Activated CD8-positive, alpha-beta T cell treated with anti-CD3 and anti-CD28 coated beads, Interleukin-2, amount 10 ng/mL, durations not matched to agents 7 days and 5 days (primary cell): ENCODE measurements at places on chromosomes 5 and 9. TPM values are rescaled to one million over a fixed set of nuclear protein-coding genes. Genes with fewer than 3 reads are reported as not detected.
A peak's percentile ranks its signal among the peaks of the same experiment; 100 is the strongest.

DNA sequence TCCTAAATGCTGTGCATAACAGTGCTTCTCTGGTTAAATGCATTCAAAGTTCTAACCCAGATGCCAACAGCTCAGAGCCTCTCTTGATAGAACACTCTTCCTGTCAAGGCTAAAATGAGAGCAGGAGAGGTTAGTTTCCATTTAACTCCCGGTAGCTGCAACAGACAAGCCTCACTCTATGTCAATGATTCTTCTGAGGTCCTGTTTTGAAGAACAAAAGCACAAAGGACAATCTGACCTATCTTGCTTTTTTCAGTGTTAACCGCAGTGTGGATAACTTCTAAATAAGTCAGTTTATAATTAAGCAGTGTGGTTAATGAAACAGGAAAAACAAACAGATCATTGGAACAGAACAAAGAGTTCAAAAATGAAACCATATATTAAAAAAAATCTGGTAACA is 80.7 kb downstream of the ANKRD55 start:
- DNase-seq = peak; percentile 29
- H3K27me3 ChIP-seq = no peaks in the 10 kb centered on the region
- peaks cover 67% of the 10 kb centered on the region for H3K4me1 ChIP-seq
- H3K27ac ChIP-seq = peak overlapping the region; percentile 82
- peak overlapping the region; percentile 49 for H3K4me3 ChIP-seq

DNA sequence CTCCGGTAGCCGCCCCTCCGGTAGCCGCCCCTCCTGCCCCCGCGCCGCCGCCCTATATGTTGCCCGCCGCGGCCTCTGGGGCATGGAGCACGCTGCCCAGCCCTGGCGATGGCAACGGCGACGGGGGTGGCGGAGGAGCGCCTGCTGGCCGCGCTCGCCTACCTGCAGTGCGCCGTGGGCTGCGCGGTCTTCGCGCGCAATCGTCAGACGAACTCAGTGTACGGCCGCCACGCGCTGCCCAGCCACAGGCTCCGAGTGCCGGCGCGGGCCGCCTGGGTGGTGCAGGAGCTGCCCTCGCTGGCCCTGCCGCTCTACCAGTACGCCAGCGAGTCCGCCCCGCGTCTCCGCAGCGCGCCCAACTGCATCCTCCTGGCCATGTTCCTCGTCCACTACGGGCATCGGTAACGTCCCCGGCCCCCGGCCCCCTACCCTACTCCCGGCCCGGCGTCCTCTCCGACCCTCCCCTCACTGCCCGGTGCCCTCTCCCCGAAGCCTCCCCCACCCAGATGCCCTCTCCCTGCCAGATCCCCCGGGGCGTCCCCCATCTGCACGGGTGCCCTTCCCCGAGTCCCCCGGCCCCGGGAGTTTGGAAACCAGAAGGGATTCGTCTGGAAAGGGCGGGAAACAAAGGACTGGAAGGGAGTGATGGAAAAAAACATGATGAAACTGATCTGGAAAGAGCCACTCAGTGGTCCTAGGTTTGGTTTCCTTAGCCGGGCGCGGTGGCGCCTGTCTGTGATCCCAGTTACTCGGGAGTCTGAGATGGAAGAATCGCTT is 417 bp downstream of the SRD5A1 start:
- no peaks in the 10 kb centered on the region for H3K27me3 ChIP-seq
- peaks cover 39% of the 10 kb centered on the region for H3K36me3 ChIP-seq
- peaks cover 44% of the 10 kb centered on the region for H3K4me1 ChIP-seq
- peak overlapping the region; percentile 87 for H3K4me3 ChIP-seq
- H3K27ac ChIP-seq = peak overlapping the region; percentile 99
- DNase-seq = no peak

GRCh38 chr9:133869674-133870405 is 122.3 kb downstream of the VAV2 start:
- peaks cover 10% of the 10 kb centered on the region for H3K27me3 ChIP-seq
- H3K4me1 ChIP-seq = peaks cover 11% of the 10 kb centered on the region
- no peaks in the 10 kb centered on the region for H3K36me3 ChIP-seq
- peak; percentile 41 for DNase-seq

- no peak overlapping the region for H3K4me3 ChIP-seq
- H3K4me1 ChIP-seq = peaks cover 6% of the 10 kb centered on the region
- peak; percentile 76 for DNase-seq
- peaks cover 28% of the 10 kb centered on the region for H3K36me3 ChIP-seq
These were observed 70.5 kb downstream of the ERP44 start for GRCh38 chr9:100028201-100028784.

DNA sequence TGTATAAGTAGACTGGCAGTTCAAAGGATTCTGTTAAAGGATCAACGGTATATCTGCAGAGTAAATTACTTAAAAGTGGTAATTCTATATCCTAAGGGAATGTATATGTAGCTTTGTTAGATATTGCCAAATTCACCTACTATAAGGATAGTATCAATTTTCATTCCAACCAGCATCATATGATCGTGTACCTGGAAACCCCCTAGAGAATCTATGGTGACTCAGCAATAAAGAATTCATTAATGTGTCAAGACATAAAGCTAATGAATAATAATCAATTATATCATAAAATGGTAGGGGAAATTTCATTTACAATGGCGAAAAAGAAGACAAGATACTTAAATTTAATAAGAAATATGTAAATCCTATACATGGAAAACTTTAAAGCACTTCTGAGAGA is 234.1 kb upstream of the ACTBL2 start:
- H3K4me3 ChIP-seq = no peak overlapping the region
- no peaks in the 10 kb centered on the region for H3K4me1 ChIP-seq
- no peak overlapping the region for H3K27ac ChIP-seq
- no peaks in the 10 kb centered on the region for H3K27me3 ChIP-seq

Gene NSMF
- 55.0 TPM for total RNA-seq

DNA sequence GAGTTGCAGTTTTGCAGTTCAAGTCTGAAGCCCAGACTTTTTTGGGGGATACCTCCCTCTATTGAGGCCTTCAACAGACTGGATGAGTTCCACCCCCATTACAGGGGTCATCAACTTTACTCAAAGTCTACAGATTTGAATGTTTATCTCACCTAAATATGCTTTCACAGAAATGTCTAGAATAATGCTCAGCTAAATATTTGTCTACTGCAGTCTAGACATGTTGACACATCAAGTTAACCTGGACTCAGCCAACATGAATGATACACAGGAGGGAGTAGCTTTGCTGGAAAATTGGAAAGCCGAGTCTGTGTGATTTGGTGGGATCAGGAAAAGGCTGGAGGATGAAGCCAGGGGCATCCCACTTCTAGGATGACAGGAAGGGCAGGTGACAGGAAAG is 128.0 kb upstream of the ICE1 start:
- no peak overlapping the region for H3K27ac ChIP-seq
- no peaks in the 10 kb centered on the region for H3K36me3 ChIP-seq
- H3K4me3 ChIP-seq = no peak overlapping the region
- no peaks in the 10 kb centered on the region for H3K4me1 ChIP-seq
- DNase-seq = no peak

DNA sequence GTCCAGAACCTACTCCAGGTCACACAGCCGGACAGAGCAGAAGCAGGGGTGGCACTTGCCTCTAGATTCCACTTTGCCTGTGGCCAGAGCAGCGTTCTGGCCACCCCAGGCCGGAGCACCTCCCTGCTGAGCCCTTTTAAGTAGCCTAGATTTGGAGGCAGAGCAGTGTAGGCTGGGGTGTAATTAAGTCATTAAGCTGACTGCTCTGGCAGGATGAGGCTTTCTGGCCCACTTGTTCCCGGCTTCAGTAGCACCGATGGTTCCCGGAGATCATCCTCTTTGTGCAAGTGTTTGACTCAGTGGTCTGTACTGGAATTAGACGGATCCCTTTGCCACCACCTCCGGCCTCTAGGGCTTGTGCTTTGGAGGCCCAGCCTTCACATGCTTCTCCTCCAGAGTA is 281.9 kb upstream of the ANKRD55 start:
- peaks cover 5% of the 10 kb centered on the region for H3K4me1 ChIP-seq
- no peak for DNase-seq
- H3K4me3 ChIP-seq = no peak overlapping the region
- H3K27me3 ChIP-seq = no peaks in the 10 kb centered on the region
- no peaks in the 10 kb centered on the region for H3K36me3 ChIP-seq

GRCh38 chr5:137016783-137017324 is 482.3 kb downstream of the SPOCK1 start:
- no peak for DNase-seq
- H3K27me3 ChIP-seq = no peaks in the 10 kb centered on the region
- no peaks in the 10 kb centered on the region for H3K4me1 ChIP-seq
- no peaks in the 10 kb centered on the region for H3K36me3 ChIP-seq
- no peak overlapping the region for H3K4me3 ChIP-seq
- H3K27ac ChIP-seq = no peak overlapping the region

Gene CCDC69
- total RNA-seq = 87.6 TPM

Gene ST6GALNAC4
- 37.0 TPM for total RNA-seq

DNA sequence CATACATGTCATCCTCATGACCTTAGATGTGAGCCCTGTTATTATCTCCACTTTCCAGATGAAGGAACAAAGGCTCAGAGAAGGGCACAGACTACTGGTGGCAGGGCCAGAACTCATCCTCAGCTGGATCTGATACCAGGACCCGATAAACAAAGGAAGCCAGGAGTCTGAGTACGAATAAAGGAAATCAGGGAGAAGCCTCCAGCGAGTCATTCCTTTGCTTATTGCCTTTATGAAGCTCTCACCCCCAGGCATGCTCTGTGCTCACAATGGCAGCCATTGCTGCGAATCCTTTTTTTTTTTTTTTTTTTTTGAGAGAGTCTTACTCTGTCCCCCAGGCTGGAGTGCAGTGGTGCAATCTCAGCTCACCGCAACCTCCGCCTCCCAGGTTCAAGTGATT is 130.1 kb downstream of the GAPVD1 start:
- no peak overlapping the region for H3K4me3 ChIP-seq
- no peaks in the 10 kb centered on the region for H3K36me3 ChIP-seq

DNA sequence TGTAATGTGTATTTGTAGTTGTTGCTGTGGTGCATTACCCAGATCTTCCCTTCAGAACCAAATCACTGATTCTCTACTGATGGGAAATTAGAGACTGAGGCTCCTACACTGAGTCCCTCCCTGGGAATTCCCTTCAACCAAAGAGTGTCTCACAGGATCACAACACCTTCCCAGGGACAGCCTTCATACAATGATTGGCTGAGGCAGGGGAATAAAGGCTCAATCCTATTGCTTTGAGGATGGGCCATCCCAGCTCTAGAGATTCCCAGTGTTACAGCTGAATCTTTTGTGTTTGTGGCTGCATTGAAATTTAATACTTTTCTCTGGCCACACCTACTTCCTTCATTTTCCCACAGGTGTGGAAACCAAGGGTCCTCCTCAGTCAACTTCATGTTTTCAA is 96.4 kb upstream of the ELL2 start:
- no peaks in the 10 kb centered on the region for H3K36me3 ChIP-seq
- no peak for DNase-seq
- H3K27ac ChIP-seq = no peak overlapping the region
- no peaks in the 10 kb centered on the region for H3K4me1 ChIP-seq
- peaks cover 7% of the 10 kb centered on the region for H3K27me3 ChIP-seq

DNA sequence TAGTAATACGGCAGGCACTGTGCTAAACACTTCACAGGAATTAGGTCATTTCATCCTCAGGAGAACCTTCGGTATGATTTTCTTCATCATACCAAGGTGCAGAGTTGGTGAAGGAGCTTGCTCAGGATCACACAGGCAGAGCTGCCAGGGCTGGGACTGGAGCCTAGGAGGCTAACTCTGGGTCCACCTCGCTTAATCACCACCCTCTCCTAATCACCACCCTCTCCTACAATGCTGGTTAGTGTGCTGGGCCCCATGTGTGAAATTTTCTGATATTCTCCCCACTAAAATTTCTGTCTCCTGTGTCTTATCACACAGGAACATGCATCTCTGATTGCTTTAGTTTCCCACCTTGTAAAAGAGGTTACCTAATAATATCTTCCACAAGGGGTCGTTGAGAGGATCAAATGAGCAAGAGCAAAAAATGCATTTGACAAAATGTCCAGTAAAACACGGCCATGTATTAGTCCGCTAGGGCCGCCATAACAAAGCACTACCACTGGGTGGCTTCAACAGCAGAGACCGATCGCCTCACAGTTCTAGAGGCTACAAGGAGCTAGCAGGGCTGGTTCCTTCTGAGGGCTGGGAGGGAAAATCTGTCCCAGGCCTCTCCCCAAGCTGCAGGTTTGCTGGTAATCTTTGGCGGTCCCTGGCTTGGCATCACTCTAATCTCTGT is 128.2 kb upstream of the NFIB start:
- no peaks in the 10 kb centered on the region for H3K36me3 ChIP-seq
- peaks cover 4% of the 10 kb centered on the region for H3K27me3 ChIP-seq
- H3K27ac ChIP-seq = no peak overlapping the region
- no peaks in the 10 kb centered on the region for H3K4me1 ChIP-seq

DNA sequence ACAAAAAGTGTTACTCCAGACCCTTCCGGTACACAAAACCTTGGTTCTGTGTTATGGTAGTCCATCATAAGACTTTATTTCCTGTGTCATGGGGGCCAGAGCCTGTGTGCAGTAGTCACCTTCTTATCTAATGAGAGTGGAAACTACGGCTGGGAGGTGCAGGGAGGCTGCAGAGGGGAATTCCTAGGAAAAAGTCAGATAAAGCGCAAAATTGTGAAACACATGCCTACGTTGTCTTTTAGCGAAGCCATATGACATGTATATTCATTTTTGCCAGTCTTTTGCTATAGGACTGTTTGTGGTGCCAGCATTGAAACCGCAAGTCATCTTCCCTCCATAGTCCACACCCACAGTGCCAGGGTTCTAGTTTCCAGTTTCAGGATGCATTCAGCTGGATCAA is 80.7 kb downstream of the PPARGC1B start:
- no peaks in the 10 kb centered on the region for H3K4me1 ChIP-seq
- no peak overlapping the region for H3K4me3 ChIP-seq
- no peak for DNase-seq
- H3K36me3 ChIP-seq = no peaks in the 10 kb centered on the region
- H3K27me3 ChIP-seq = no peaks in the 10 kb centered on the region

DNA sequence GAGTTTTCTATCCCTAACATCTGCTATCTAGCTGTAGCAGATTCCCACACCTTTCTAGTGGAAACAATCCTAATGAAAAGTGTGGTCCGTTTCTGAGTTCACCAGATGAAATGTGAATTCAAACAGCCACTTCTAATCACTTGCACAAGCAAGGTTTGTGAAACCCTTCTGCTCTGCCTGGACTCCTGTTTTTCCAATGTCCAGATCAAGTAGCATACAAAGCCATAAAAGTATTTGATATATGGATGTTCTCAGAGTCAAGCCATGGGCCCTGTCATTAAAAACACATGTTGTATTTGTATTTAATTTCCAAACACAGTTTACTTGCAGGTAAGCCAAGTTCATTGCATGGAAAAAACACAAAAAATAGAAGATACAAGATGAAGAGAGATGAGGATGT is 570.4 kb downstream of the NR2F1-AS1 start:
- no peak for DNase-seq
- H3K4me1 ChIP-seq = no peaks in the 10 kb centered on the region
- no peak overlapping the region for H3K4me3 ChIP-seq
- no peak overlapping the region for H3K27ac ChIP-seq

Gene CTNND2
- total RNA-seq = not detected

Gene LCNL1
- not detected for total RNA-seq

Gene LRRC19
- total RNA-seq = not detected

Gene SLCO6A1
- not detected for total RNA-seq

- no peaks in the 10 kb centered on the region for H3K27me3 ChIP-seq
- peaks cover 17% of the 10 kb centered on the region for H3K4me1 ChIP-seq
- H3K27ac ChIP-seq = peak overlapping the region; percentile 18
These were observed 5.5 kb downstream of the CNOT6 start for GRCh38 chr5:180499684-180500083.

Gene PTPRD
- total RNA-seq = not detected
